ENCODE measurements at places on chromosomes 11 and 22. TPM values are rescaled to one million over a fixed set of nuclear protein-coding genes. Genes with fewer than 3 reads are reported as not detected.

SMCO4 gene
- 15.0 TPM for total RNA-seq

RAB3IL1 gene
- 8.5 TPM for total RNA-seq

SLC37A2 gene
- total RNA-seq = 0.52 TPM

GRIA4 gene
- not detected for total RNA-seq

OR52E8 gene
- total RNA-seq = not detected

RTN4RL2 gene
- not detected for total RNA-seq

PTGDR2 gene
- under 0.01 TPM for total RNA-seq

ANGPTL5 gene
- 60.3 TPM for total RNA-seq

MED19 gene
- total RNA-seq = 15.4 TPM

EXPH5 gene
- total RNA-seq = 10.8 TPM

FERMT3 gene
- 1.2 TPM for total RNA-seq

KDELR3 gene
- 172 TPM for total RNA-seq
